Airway epithelial cell (primary cell): ENCODE measurements at places on chromosomes 1 and 21. TPM values are rescaled to one million over a fixed set of nuclear protein-coding genes. Genes with fewer than 3 reads are reported as not detected.

GPR25 gene
- total RNA-seq: not detected in 2 replicates

ST6GALNAC5 gene
- total RNA-seq: 0.60 and 1.5 TPM in 2 replicates

PLXNA2 gene
- total RNA-seq: 17.6 and 23.6 TPM in 2 replicates

PRUNE1 gene
- 10.8 and 17.1 TPM in 2 replicates for total RNA-seq

RNF186 gene
- total RNA-seq: not detected in 2 replicates

AGBL4 gene
- not detected in 2 replicates for total RNA-seq

FGR gene
- total RNA-seq: not detected in 2 replicates

ATPAF1 gene
- total RNA-seq: 36.5 and 48.3 TPM in 2 replicates

NUDT17 gene
- total RNA-seq: 2.5 and 5.1 TPM in 2 replicates

DCST2 gene
- total RNA-seq: 0.07 TPM in 1 of 2 replicates, not detected in the other

FMO2 gene
- total RNA-seq: not detected in 2 replicates

TMEM61 gene
- total RNA-seq: 0.85 and 1.5 TPM in 2 replicates

OR2L3 gene
- not detected in 2 replicates for total RNA-seq

SDHB gene
- total RNA-seq: 140 and 178 TPM in 2 replicates

KCNT2 gene
- total RNA-seq: not detected in 2 replicates

CMPK1 gene
- total RNA-seq: 61.3 and 76.2 TPM in 2 replicates

MCOLN3 gene
- total RNA-seq: 1.8 and 2.5 TPM in 2 replicates

SLC30A2 gene
- not detected in 2 replicates for total RNA-seq

TFAP2E gene
- 0.23 and 0.49 TPM in 2 replicates for total RNA-seq

SDC3 gene
- 5.3 and 7.3 TPM in 2 replicates for total RNA-seq

DNALI1 gene
- total RNA-seq: 1.8 and 3.3 TPM in 2 replicates

BEND5 gene
- total RNA-seq: 0.07 and 1.8 TPM in 2 replicates

NSUN4 gene
- total RNA-seq: 14.3 and 15.9 TPM in 2 replicates

AMY1B gene
- total RNA-seq: not detected in 2 replicates

EPS15 gene
- 18.1 and 23.7 TPM in 2 replicates for total RNA-seq

IL12RB2 gene
- total RNA-seq: 0.19 and 0.56 TPM in 2 replicates

GJC2 gene
- 0.99 and 2.3 TPM in 2 replicates for total RNA-seq

SCYL3 gene
- total RNA-seq: 3.5 and 5.7 TPM in 2 replicates

PCAT6 gene
- total RNA-seq: 0.93 and 2.9 TPM in 2 replicates

RGL1 gene
- total RNA-seq: 2.0 and 2.1 TPM in 2 replicates

ZNF648 gene
- 0.14 TPM in 1 of 2 replicates, not detected in the other for total RNA-seq
